ENCODE measurements at places on chromosomes 5 and 9.

GRCh38 chr9:135820661-135821060 is 86.7 kb downstream of the CAMSAP1 start:
- peak; percentile 5 for DNase-seq

DNA sequence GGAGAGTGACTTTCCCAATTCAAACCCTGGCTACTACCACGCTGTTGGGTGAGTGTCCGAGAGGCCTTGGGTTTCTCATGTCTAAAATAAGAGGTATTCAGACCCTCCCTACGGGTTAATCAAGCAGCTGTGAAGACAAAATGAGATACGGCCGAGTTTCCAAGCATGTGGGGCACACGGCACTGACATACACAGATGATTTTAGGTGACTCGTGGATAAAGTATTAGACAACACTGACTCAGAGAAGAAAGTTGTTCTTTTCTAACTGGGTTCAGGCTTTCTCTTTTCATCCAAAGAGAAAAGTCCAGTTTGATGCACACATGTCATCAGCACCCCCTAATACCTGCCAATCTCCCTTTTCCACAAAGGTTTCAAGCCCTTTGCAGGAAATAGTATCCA is 15.6 kb downstream of the FOXI1 start:
- DNase-seq, result no peak

GRCh38 chr9:8401961-8402705 is 602.6 kb upstream of the DMAC1 start:
- no peak for DNase-seq

GRCh38 chr9:7045361-7045760 is 287.6 kb downstream of the KDM4C start:
- DNase-seq, result no peak

DNA sequence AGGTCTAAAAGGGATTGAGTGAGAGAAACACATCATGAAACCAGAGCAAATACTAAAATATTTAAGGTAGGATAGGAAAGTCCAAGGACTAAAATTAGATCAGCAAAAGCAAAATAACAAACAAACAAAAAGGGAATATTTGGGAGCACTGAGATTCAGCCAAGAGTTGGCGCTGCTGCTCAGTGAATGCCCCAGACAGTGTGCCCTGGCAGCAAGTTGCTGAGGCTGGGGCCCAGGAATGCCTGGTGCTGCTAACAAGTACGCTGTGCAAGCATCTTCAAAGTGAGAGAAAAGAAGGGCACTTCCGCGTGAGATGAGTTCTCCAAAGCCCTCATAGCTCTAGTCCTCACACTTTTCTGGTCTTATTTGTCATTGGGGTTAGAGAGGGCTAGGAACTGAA is 603.3 kb downstream of the EFNA5 start:
- no peak for DNase-seq

DNA sequence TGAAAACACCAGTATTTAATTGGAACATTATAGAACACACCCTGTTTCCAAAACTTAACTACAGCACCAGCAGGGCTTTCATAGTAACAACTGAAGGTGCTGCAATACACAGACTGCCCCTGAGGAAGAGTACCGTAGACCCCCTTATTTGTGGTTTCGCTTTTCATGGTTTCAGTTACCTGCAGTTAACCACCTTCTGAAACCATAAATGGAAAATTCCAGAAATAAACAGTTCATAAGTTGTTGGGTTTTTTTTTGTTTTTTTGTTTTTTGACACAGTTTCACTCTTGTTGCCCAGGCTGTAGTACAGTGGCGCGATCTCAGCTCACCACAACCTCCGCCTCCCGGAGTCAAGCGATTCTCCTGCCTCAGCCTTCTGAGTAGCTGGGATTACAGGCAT is 9.5 kb upstream of the GLDC start:
- no peak for DNase-seq

DNA sequence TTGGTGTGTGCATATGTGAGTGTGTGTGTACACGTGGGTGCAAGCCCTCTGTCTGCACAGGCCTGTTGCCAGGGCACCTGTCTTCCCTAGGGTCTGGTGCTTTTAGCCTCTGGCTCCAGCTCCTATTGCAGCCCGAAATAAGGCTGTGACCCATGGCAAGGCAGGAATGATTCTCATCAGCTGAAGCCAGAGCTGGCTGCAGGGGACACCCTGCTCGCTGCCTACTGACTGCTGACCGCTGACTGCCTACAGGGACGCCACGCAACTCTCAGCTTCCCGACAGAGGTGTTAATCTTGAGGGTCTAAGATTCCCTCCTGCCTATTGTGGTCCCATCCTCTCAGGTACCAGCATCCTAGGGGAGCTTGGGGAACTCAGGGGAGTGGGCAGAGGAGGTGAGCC is at the start of gene MYOZ3:
Gene MYOZ3, plus strand, starts transcription at position 166 of the 400 bp plus-strand sequence. CDS start 1,691 bp downstream, outside the sequence.
- DNase-seq, result peak; percentile 56

DNA sequence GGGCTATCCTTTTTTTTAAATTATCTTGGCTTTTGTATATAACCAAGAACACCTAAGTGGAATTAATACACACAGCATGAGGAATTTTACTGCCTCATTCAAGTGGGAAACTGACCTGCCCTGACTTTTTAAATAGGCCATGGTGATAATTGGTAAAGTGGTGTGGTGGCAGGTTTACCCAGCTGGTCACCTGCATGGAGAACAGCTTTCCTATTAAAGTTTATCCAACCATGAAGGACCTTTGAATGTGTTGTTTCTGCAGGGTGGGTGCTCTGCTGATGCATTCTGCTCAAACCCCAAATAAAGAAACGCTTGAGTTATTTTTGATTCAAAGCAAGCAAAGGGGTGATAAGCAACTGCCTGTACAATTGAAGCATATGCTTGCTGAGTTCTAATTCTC is 261.0 kb upstream of the GRIN3A start:
- no peak for DNase-seq

GRCh38 chr9:3768712-3769457 is 243.1 kb upstream of the RFX3 start:
- DNase-seq, result no peak

DNA sequence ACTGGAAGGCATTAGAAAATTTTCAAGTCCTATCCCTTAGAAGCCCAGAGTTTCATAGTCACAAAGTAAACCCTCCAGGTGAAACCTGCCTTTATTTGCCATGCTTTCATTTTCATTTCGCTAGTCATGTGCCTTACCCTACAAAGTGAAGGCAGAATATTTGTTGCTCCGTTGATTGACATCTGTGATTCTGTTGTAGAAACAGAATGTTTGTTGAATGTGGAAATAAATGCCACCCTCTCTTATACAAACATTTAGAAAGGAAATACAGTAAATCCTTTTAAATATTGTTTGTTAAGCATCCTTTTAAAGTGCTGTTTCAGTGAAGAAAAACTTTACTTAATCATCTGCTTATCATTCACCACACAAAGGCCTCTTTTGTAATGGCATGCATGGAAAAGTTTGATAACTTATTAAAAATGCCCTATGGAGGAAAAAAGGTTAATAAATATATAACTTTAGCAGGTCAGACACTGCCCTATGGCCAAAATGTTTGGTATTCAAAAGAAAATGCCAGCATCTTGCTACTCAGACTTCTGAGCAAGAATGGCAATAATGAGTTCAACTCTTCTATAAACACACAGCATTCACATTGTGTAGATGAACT is 34.3 kb upstream of the CAST start:
- no peak for DNase-seq

Measured in tibial artery (tissue), 4 donors.